T-helper 17 cell (primary cell): ENCODE measurements at places on chromosomes 13 and 19.

DNA sequence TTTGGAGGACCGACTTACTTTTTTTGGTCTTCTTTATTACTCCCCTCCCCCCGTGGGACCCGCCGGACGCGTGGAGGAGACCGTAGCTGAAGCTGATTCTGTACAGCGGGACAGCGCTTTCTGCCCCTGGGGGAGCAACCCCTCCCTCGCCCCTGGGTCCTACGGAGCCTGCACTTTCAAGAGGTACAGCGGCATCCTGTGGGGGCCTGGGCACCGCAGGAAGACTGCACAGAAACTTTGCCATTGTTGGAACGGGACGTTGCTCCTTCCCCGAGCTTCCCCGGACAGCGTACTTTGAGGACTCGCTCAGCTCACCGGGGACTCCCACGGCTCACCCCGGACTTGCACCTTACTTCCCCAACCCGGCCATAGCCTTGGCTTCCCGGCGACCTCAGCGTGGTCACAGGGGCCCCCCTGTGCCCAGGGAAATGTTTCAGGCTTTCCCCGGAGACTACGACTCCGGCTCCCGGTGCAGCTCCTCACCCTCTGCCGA lies 409 bp downstream of the FOSB start:
- H3K4me1 ChIP-seq, result peaks cover 36% of the 10 kb centered on the region
- DNase-seq, result peak; percentile 53
- peak overlapping the region; percentile 95 for H3K4me3 ChIP-seq
- peak overlapping the region; percentile 97 for H3K27ac ChIP-seq

DNA sequence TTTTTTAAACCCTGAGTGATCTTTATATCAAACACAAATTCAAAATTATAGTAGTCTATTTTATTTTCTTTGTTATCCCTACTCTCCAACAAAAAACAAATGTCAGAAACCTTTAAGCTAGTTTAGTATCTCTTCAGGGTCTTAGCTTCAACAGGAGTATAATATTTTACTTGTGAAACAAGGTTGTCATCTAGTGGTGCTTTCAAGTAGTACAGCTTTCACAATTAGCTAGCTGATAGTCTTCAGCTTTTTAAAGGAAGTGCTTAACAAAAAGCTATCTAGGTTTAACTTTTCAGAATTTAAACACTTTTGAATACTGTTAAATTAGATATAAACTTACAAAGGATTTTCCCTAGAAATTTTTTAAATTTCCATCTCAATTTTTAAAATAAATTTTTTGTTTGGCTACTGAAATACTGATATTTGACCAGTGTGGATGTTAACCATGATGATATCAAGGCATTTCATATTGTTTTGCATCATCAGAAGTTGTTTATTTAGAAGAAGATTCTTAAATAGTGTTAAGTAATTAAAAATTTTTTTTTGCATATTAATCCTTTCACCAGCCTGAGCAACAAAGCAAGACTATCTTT lies 34.2 kb downstream of the TDRD3 start:
- H3K4me3 ChIP-seq, result no peak overlapping the region
- no peak overlapping the region for H3K27ac ChIP-seq
- peaks cover 21% of the 10 kb centered on the region for H3K4me1 ChIP-seq
- H3K36me3 ChIP-seq, result no peaks in the 10 kb centered on the region
- DNase-seq, result no peak
- H3K27me3 ChIP-seq, result no peaks in the 10 kb centered on the region

- peak overlapping the region; percentile 90 for H3K4me3 ChIP-seq
- peaks cover 4% of the 10 kb centered on the region for H3K36me3 ChIP-seq
- no peaks in the 10 kb centered on the region for H3K27me3 ChIP-seq
- H3K27ac ChIP-seq, result peak overlapping the region; percentile 65
These were observed 1.6 kb downstream of the MIDN start for GRCh38 chr19:1249990-1250436.

DNA sequence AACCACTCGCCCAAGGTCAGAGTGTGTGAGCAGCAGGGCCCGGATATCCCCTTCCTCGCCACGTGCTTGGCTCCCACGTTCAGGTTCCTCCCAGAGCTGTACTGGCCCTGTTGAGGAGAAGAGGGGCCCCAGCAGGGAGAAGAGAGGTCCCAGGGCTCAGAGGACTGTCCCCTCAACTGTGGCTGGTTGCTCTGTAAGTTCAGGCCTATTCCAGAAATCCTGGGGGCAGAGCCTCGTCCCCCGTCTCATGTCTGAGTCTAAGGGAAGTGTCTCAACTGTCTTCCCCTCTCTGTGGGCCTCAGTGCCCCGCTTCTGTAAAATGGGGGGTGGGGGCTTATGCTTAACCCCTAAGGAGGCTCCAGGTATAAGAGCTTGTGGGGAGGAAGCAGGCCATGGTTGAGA lies 3.9 kb downstream of the PPP5C start:
- peak overlapping the region; percentile 95 for H3K27ac ChIP-seq
- H3K4me3 ChIP-seq, result peak overlapping the region; percentile 90
- no peaks in the 10 kb centered on the region for H3K36me3 ChIP-seq
- H3K4me1 ChIP-seq, result peaks cover 48% of the 10 kb centered on the region

DNA sequence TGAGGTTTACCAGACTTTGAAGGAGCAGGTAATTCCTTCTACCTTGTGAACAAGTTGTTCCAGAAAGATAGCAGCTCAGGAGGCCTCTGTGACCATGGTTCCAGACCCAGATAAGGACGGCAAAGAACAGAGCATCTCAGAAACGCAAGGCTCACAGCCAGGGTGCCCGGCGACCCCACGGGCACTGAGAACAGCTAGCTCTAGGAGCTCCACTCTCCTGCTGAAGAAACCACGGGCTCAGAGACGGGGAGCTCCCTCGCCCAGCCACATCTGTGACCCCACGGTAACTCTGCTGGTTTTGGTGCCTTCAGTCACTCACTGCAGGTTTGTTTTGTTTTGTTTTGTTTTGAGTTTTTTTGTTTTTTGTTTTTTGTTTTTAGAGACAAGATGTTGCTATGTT lies 16.0 kb upstream of the NCCRP1 start:
- H3K4me3 ChIP-seq, result no peak overlapping the region
- DNase-seq, result no peak
- H3K36me3 ChIP-seq, result no peaks in the 10 kb centered on the region
- no peak overlapping the region for H3K27ac ChIP-seq

GRCh38 chr13:47661076-47661475 lies 340.0 kb downstream of the SUCLA2 start:
- no peak overlapping the region for H3K4me3 ChIP-seq
- H3K27ac ChIP-seq, result no peak overlapping the region
- DNase-seq, result no peak
- no peaks in the 10 kb centered on the region for H3K27me3 ChIP-seq

DNA sequence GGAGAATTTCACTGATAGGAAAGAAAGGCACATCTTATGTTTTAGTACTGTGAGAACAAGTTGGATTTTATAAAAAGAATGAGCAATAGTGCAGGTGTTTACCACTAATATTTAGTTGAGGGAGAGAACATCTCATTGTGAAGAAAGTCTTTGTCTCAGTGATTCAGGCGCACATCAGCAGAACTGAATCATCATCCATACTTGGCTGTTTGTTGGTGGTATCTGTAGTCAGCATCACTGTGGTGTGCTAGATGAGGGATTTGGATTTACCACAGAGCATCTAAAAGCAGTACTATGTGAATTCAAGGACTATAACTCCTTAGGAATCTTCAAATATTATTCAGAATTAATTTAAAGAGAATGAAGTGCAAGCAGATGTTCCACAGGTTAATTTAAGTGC lies 1380.5 kb upstream of the ATXN8OS start:
- no peaks in the 10 kb centered on the region for H3K4me1 ChIP-seq
- H3K27ac ChIP-seq, result no peak overlapping the region
- DNase-seq, result no peak
- no peaks in the 10 kb centered on the region for H3K36me3 ChIP-seq

GRCh38 chr19:5031231-5032100 lies 62.6 kb downstream of the KDM4B start:
- peak overlapping the region; percentile 27 for H3K27ac ChIP-seq
- peaks cover 13% of the 10 kb centered on the region for H3K4me1 ChIP-seq
- peak; percentile 56 for DNase-seq
- H3K36me3 ChIP-seq, result peaks cover 5% of the 10 kb centered on the region
- no peak overlapping the region for H3K4me3 ChIP-seq

- no peaks in the 10 kb centered on the region for H3K36me3 ChIP-seq
- H3K27ac ChIP-seq, result no peak overlapping the region
- peaks cover 2% of the 10 kb centered on the region for H3K4me1 ChIP-seq
- DNase-seq, result no peak
- no peaks in the 10 kb centered on the region for H3K27me3 ChIP-seq
These were observed 33.5 kb downstream of the FBN3 start for GRCh38 chr19:8115805-8116396.

DNA sequence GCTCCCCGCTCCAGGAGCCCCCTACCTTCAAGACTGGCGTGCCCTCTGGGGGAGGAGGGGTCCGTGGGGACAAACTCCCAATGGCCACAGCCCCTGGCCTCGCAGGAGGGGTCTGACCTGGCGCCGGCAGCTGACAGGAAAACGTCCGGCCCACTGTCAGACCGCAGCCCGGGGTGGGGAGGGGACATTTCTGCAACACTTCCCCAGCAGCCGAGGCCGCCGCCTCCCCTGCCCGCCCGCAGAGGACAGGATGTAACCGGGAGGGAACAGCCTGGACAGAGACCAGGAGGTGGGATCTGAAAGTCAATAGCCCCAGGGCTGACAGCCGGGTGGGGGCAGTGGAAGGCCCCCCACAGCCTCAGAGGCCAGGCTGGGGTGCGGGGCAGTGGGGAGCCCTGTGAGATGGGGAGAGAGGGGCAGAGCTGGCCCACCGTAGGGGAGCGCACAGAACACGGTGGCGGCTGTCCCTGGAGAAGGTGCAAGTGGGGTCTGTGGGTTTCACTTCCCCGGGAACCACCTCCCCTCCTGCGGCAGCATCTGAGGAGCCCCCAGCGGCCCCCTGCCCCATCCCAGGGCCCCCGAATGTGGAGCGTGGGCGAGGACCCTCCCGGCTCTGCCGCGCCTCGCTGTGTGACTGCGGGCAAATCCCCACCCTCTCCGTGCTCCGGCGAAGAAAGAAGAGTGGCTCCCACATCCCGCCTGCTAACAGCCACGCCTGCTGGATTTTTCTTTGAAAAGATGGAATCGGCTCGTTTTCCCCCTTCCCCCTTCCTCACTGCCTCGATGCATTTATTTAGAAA lies at the start of gene PEAK3:
TSS of gene PEAK3 (minus strand) at position 114 of the 800 bp plus-strand sequence. CDS start 1,244 bp downstream, outside the sequence.
- no peaks in the 10 kb centered on the region for H3K27me3 ChIP-seq
- peaks cover 13% of the 10 kb centered on the region for H3K4me1 ChIP-seq
- DNase-seq, result no peak
- H3K4me3 ChIP-seq, result peak within 1 kb of the TSS; percentile 74
- peak within 1 kb of the TSS; percentile 32 for H3K27ac ChIP-seq
- H3K36me3 ChIP-seq, result no peaks in the 10 kb centered on the region
